ENCODE measurements at places on chromosomes 5 and 9. TPM values are rescaled to one million over a fixed set of nuclear protein-coding genes. Genes with fewer than 3 reads are reported as not detected.

The CCNI2 gene
- total RNA-seq: not detected

The EXOSC3 gene
- total RNA-seq: 27.3 TPM

The IL6ST gene
- total RNA-seq: 612 TPM

The ALDH7A1 gene
- total RNA-seq: 52.8 TPM

The PRDM12 gene
- total RNA-seq: not detected

The TCF7 gene
- 3.9 TPM for total RNA-seq

The PDLIM4 gene
- total RNA-seq: 49.3 TPM

The SLC2A8 gene
- 5.8 TPM for total RNA-seq

The RPS23 gene
- total RNA-seq: 3,336 TPM

The IL5 gene
- total RNA-seq: not detected

The OTP gene
- not detected for total RNA-seq

The SUSD3 gene
- 0.94 TPM for total RNA-seq

The GDA gene
- total RNA-seq: not detected

The PCDHB14 gene
- total RNA-seq: 0.63 TPM

The ANXA2R gene
- total RNA-seq: 5.7 TPM

The AHRR gene
- 29.2 TPM for total RNA-seq

The CD180 gene
- not detected for total RNA-seq

The HAPLN1 gene
- total RNA-seq: 0.77 TPM

The ALAD gene
- total RNA-seq: 36.1 TPM

Measured in bronchial smooth muscle cell (primary cell).